ENCODE measurements at places on chromosomes 3 and 15.

- DNase-seq, result no peak
Observed at GRCh38 chr3:133289322-133289721, 110.5 kb upstream of the BFSP2 start.

DNA sequence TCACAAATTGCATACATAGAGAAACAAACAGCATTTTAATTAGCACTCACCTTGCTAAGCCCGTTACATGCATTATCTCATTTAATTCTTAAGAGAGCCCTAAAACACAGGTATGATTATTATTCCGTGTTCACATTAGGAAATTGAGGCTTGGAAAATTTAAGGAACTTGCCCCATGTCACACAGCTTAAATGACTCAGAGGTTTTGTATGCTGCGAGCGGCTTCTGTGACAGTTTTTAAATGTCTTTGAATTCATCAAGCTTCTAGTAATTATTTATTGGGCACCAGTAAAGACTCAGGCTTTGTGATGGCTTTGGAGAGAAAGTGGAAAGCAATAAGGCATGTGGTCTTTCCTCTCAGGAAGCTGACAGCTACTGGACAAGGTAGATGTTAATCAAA is 166.7 kb upstream of the THBS1 start:
- no peak for DNase-seq

DNA sequence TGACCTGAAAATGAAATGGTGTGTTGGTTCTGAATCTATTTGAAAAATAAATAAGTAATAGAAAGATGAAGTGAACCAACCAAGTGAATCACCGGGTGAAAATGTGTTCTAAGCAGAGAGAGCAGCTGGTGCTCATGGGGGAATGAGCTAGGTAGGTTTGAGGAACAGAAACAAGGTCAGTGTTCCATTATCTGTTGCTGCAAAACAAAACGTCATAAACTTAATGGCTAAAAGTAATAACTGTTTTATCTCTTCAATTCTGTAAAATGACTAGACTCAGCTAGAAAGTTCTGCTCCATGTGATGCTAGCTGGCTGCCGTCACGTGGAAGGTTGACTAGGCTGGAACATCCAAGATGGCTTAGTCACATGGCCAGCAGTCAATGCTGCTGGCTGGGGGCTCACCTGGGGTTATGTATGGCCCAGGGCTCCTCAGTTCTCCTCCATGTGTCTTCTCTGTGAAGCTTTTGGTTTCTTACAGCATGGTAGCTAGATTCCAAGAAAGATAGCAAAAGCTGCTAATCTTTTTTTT is 13.3 kb upstream of the SH3BP5 start:
- peak; percentile 6 for DNase-seq

DNA sequence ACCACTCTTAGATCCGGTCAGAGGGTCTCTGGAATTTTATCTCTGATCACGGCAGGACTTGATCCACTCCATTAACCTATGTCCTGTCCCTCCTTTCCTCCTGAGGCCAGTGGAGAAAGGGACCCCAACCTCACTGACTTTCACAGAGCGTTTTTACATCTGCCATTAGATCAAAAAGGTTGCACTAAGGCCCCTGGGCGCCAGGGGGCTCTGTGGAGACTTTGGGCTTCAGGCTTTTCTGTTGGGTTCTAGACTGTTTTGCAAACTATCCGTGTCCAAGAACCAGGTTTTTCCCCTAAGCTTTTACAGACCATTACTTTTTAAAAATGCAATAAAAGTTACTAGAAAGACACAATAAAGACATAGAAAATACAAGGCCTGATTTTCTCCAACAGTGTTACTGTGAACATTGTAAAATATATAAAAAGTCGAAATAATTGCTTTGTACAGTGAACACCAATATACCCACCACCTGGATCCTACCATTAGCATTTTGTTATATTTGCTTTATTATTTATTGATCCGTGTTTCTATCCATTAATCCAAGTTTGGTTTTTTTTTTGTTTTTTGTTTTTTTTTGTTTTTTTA is 159.7 kb downstream of the POLR2M start:
- peak; percentile 13 for DNase-seq

GRCh38 chr15:75064846-75065245 is 41.5 kb downstream of the PPCDC start:
- DNase-seq, result no peak

DNA sequence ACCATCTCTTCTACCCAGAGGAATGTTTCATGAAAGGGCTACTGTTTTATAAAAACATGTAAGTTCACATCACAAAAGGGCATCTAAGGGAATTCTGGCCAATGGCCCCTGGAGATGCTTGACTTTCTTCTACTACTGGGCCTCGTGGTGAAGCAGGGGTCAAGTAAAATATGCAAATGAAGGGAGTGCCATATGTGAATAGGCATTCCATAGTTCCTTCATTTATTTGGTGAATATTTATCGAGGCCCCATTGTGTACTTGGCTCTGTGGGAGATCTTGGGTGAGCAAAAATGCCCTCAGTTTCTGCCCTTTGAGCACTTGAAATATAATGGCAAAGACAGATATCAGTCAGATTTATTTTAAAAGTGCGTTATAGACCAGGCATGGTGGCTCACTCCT is 101.3 kb upstream of the CACNA2D3 start:
- no peak for DNase-seq

Data from activated effector memory CD4-positive, alpha-beta T cell treated with Interleukin-2 at 50 U/mL for 16 hours (primary cell).